ENCODE measurements at places on chromosomes 11 and 22.

GRCh38 chr11:65108469-65109123, 3.1 kb upstream of the TM7SF2 start:
- DNase-seq: no peak

GRCh38 chr11:134517115-134517514, 105.1 kb upstream of the B3GAT1 start:
- DNase-seq: no peak

DNA sequence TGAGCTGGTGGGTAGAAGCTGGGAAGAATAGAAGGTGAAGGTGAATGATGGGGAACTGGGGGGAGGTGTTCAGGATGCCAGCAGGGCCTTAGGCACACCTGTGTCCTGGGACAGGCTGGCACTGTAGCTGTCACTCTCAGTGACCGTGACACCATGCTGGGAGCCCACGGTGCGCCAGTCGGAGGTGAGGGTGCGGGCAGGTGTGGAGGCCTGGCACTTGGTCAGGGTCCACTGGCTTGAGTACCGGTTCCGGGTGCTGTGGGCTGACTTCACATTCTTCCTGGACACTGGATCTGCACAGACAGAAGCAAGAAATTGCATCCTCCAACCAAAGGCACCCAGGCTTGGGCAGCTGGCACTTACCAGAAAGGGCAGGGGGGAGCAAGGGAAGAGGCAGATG, 103.8 kb downstream of the CEP164 start:
- DNase-seq: no peak

- DNase-seq: no peak
These were observed 9.3 kb upstream of the NUP160 start for GRCh38 chr11:47857485-47857884.

- DNase-seq: no peak
These were observed 19.8 kb downstream of the LRP5 start for GRCh38 chr11:68332186-68332585.

GRCh38 chr11:67349928-67350465, 3.3 kb downstream of the POLD4 start:
- DNase-seq: no peak

GRCh38 chr11:64088162-64089026, 52.7 kb downstream of the FLRT1 start:
- no peak for DNase-seq

DNA sequence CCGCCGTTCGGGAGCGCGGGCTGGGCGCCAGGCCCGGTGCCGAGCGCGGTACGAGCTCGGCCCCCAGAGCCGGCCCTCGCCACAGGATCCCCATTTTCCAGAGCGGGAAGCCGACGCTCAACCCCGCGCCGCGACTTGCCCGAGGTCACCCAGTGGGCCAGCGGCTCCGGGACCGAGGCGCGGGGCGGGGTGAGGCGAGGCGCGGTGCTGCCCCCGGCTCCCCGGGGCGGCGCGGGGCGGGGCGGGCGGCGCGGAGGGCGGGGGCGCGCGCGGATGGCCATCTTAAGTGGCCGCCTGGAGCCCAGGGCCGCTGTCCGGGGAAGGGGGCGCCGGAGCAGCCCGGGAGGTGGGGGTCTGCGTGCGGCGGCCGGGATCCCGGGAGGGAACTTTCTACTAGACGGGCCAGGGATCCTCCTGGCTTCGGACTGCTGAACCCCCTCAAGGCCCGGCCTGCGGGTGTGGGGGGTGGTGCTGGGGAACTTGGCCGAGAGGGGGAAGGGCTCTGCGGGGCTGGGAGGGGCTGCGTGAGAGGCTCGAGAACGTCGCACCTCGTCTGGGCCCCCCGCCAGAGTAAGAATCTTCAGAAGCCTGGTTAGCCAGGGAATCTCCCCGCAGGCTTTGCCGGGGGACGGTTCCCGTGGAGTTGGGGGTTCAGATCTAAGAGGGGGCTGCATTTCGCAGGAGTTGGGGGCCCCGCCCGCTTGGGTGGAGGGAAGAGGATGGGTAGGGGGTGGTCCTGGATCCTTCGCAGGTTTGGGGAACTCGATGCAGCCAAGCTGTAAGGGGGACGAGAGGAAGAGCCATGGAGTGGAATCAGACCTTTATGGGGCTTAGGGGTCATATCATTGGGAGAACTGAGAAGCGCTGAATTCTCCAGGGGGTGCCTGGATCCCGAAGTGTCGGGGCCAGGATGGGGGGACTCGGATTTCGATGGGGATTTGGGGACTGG, 678 bp upstream of the INPPL1 start:
- peak; percentile 25 for DNase-seq

GRCh38 chr22:19138217-19139000, 6.0 kb downstream of the ESS2 start:
- no peak for DNase-seq

DNA sequence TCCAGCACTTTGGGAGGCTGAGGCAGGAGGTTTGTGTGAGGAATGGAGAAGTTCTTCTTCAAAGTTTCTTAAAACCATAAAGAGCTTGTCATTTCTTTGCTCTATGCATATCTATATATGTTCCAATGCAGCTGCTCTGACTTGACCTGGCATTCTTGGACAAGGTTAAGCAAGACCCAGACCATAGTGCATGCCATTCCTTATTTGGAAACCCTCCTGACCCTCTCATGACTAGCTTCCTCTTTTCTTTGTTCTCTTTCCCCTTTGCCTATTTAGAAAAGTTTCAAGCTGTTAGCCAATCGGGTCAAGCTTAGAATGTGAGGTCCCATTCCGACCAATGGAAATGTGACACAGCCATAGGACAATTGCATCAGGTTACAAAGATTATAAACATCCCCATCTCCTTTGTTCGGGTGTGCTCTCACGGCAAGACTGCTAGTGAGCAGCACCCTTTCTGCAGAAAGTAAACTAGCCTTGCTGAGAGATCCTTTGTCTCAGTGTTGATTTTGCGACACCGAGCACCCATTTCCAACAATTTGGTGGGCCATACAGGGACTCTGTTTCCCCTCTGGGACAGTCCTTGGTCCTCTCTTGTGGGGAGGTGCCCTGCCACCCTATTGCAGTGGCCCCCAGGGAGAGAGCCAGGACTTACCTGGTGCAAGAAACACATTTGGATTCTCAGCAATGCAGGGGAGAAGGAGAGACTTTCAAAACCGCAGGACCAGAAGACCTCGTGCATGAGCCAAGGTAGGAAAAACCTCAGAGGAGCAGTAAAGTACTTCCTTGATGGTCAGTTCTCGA, 39.9 kb upstream of the ANO1 start:
- peak; percentile 19 for DNase-seq

DNA sequence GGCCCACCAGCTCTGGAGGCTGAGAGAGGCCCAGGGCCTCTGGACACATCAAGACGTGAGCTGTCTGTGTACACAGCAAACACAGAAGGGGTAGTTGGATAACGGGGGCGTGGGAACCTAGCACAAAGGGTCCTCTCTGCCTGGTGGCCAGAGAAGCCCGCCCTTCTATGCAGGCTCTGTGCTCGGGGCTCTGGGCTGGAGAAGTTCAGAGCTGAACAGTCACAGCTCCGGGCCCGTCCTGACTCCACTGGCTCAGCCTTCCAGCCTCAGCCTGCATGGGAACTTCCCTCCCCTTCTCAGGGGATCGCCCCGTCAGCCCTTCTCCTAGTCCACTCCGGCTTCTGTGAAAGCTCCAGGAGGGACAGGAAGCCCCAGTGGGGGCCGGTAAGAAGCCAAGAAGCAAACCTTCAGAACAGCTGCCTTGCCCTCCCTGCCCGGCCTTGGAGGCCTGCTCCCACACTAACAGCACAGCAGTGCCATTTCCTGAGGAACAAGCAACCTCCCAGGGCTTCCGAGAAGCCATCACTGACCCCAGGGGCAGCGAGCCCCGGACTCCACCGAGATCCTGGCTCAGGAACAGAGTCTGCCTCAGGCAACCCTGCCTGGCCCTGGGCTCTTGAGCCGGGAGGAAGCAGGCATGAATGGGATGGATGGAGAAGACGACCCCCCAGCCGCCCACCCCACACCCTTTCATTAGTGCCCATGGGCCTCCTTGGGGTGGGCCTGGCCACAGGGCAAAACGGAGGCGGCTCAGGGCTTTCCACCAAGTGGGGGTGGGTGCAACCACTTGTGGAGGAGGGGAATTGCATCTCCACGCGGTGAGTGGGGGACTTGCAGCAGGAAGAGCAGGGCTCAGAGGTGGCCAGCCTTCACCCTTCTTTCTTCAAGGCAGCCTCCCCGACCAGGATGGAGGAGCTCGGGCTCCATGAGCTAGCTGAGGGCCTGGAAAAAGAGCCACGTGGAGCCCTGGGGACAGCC, 119.8 kb downstream of the ST3GAL4 start:
- DNase-seq: no peak

- no peak for DNase-seq
These were observed 23.8 kb downstream of the DIXDC1 start for GRCh38 chr11:111960916-111961315.

DNA sequence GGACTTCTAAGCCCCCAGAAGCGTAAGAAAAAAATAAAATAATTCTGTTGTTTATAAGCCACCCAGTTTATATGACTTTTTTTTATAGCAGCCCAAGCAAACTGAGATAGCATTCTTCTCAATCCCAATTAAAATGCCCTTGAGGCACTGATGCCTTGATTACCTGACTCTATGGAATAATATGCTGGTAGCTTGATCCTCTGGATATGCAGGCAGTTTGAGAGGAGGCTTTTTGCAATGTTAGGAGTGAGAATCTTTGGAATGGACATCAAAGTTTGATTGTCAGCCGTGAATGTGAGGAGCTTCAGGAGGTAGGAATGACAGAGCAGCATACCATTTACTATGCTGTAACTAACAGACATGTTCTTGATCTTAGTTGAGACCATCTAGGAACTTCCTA, 275.6 kb downstream of the AASDHPPT start:
- DNase-seq: no peak

GRCh38 chr22:50084080-50084477, 1.1 kb downstream of the MLC1 start:
- no peak for DNase-seq

DNA sequence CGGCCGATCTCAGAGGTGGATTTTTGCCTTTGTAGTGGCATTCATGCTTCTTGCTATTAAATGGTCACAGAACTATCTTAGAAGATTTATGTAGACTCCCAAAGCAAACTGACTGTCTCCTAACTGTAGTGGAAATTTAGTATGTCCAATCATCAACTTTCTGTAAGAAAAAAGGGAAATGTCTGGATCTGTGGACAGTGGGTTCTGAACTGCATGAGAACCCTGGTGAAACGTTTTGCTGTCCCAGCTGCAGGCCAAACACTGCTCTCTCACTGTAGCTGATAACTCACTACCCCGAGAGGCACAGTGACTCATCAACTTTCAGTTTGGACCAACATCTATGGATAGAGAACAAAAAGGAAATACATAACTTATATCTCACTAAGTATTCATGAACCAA, 387.1 kb downstream of the SOX6 start:
- DNase-seq: no peak

DNA sequence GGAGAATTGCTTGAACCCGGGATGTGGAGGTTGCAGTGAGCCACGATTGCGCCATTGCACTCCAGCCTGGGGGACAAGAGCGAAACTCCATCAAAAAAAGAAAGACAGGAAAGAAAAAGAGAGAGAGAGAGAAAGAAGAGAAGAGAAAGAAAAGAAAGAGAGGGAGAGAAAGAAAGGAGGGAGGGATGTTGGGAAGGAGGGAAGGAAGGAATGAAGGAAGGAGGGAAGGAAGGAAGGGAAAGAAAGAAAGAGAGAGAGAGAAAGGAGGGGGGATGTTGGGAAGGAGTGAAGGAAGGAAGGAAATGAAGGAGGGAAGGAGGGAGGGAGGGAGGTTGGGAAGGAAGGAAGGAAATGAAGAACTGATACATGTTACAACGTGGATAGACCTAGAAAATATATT, 12.3 kb upstream of the SPINDOC start:
- DNase-seq: no peak

GRCh38 chr22:50526108-50526833, 873 bp upstream of the SCO2 start:
- peak; percentile 55 for DNase-seq

DNA sequence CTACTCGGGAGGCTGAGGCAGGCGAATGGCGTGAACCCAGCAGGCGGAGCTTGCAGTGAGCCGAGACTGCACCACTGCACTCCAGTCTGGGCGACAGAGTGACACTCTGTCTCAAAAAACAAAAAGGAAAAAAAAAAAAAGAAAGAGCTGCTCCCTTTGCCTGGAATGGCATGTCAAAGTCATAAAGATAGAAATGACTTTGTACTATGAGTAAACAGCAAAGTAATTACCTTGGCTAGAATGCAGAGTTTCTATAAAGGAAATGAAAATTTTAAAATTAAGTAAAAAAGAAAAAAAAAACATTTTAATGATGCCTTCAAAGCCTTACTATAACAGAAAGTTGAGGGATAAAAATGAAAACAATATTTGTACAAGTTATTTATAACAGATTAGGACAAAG, 10.1 kb downstream of the PPP2R1B start:
- DNase-seq: no peak

- no peak for DNase-seq
These were observed 94.8 kb downstream of the TENM4 start for GRCh38 chr11:79346021-79346420.

- DNase-seq: no peak
These were observed 101.6 kb upstream of the RTL6 start for GRCh38 chr22:44599500-44600140.

GRCh38 chr22:42064629-42065028, 6.0 kb downstream of the NAGA start:
- DNase-seq: no peak

DNA sequence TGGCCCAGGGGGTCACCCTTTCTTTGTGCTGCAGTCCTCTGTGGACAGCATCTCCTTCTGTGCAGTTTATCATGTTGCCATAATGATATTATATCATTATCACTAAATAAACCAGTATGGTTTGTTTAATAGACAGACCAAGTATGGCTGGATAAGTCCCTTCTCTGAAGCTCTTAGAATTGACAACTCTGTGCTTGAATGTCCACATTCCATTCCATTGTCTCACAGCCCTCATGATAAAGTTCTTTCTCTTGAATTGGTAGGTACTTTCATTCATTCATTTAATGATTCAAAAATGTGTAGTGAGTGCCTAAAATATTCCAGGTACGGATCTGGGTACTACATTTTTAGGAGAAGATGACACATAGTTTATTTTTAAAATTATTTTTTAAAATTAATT, 7.8 kb downstream of the RPS6KA4 start:
- no peak for DNase-seq

DNA sequence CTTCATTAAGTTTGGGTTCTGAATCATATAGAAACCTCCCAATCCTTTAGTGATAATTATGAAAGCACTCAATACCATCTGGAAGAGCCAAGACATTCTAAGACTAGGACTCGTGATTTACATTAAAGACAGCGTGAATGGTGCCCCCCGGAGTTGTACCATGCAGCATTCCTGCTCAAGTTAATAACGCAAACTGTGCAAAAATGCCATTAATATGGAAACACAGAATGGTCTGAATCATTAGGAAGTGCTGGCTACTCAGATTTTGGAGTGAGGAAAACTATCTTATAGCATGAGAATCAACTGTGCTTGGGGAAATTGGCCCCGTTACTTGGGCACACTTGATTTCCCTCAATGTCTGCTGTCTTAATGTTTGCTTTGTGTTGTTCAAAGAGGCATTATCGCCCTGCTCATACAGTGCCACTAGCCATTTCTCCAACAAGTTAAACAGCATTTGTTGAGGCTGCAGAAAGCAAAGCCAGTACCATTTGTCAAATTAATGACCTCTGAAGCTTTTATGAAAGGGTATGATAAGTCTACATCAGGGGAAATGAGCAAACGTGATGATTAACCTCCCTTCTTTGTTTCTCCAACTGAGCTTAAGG, 18.5 kb upstream of the TPH1 start:
- DNase-seq: no peak

GRCh38 chr11:71364176-71364671, 84.0 kb downstream of the DHCR7 start:
- no peak for DNase-seq
